ENCODE measurements at places on chromosomes 1 and 21. TPM values are rescaled to one million over a fixed set of nuclear protein-coding genes. Genes with fewer than 3 reads are reported as not detected.

DNA sequence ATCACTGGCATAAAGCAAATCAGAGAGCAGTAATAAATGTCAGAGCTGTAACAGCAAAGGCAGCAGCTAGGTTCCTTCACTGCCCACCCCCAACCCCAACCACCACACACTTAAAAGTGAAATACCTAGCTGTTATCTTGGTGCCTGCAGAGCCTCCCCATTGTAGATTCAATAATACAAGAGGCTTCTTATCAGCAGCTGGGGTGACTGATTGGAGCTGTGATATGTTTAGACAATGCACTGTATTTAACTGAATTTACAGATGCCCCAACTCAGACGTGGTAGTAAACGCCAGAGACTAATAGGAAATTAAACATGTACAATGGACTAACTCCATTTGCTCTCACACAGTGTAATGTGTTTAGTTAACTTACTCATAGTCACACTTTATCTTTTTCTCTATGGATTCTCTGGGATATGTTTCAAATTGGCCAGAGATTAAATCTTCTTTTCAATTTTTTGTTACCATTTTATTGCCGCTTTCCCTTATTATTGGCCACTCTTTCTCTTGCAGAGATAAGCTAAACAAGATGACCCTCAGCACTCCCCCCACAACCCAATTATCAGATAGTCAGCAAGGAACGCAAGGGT, 117.1 kb downstream of the ESRRG start:
- no peak for DNase-seq

CFHR2 gene
- total RNA-seq = not detected

- no peak for DNase-seq
Measured at GRCh38 chr1:210233216-210233494, 559 bp downstream of the SERTAD4 start.

- DNase-seq = no peak
Measured at GRCh38 chr1:28129150-28129549, 40.7 kb upstream of the EYA3 start.

ADGRB2 gene
- 0.89 TPM for total RNA-seq

DNA sequence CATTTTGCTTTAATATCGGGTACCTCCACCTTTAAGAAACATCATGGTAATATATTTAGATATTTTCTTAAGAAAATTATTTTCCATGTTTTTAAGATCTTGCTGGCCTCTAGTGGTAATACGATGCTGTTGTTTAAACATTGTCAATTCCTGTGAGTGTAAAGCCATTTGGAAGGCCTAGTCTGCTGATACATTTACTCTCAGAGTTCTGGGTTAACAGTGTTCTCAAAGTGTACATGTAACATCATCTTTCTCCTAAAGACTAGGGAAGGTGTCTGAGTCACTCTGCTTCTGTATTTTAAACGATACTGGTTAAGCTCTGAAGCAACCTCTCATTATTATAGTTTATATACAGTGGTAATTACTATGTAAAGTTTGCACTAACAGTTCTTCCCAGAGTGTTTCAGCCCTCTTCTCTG, 189.1 kb downstream of the RASAL2 start:
- no peak for DNase-seq

- no peak for DNase-seq
Measured at GRCh38 chr1:230427094-230427876, 1.2 kb upstream of the PGBD5 start.
